ENCODE measurements at places on chromosomes 7 and 10.

- no peak for DNase-seq
These were observed 135.3 kb upstream of the MEOX2 start for GRCh38 chr7:15821484-15822427.

DNA sequence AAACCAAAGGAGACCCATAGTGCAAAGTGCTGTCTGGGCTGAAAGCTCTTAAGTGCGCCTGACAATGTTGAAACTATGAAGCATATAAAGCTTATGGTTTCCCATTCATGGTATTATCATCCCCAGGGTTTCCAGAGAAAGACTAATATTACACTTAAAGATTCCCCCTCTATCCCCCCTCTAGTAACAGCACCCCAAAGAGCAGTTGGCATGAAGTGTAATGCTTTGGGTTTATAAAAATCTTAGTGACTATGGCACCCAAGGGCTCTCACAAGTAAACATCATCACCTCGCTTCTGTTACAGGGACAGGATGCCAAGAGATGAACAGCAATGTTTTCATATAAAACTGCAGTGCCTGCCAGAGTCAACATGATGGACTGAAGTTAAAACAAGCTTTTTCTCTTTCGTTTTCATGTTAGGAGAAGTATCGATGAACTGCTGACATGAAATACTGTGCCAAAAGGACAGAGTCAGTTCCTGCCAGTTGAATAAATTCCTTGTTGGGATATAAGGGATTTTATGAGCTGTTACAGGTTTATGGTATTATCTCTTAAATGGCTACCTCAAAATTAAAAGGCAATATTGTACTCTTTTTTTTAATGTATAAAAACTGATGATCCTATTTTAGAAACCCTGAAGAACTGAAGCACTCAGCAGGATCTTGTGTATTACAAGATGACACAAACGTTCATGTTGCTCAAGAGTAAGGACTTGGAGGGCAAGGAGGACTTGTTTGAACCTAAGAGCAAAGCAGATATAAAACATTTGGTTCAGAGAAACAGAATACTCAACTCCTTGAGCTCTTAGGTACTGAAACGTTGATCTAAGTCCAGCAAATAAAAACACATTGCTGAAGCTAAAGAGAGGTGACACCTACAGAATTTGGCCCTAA lies 203.7 kb upstream of the IMMP2L start:
- no peak for DNase-seq

- DNase-seq, result no peak
These were observed 325.9 kb upstream of the SORCS1 start for GRCh38 chr10:107490389-107490788.

- no peak for DNase-seq
These were observed 154.5 kb downstream of the RNF133 start for GRCh38 chr7:122544463-122544862.

DNA sequence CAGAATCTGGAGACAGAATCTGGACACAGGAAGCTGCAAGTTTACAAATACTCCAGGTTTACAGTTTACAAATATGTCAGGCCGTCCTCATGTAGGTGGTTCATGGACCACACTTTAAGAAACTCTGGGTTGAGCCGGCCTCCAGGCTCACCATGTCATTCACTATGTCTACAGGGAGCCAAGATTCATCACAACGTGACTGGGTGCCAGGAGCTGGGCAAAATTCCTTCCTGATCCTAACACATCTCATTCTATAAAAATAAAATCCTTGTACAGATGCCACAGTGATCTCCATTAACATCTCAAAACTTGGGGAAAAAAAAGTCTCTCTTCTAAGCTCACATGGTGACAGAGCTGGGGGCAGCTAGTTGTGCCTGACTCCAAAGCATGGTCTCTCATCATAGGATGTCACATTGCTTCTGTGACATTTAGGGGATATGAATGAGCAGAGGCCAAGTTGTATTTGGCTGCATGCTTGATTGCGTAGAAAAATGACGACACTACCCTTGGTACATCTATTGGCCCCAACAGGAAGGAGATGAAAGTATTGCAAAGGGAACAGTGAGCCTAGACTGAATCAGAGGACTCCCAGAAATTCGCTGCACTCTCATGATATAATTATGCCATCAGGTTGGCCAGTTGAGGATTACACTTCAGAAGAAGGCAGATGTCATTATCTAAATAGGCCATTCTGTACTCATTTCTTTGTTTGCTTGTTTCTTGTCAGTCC lies 35.9 kb downstream of the MTURN start:
- no peak for DNase-seq

DNA sequence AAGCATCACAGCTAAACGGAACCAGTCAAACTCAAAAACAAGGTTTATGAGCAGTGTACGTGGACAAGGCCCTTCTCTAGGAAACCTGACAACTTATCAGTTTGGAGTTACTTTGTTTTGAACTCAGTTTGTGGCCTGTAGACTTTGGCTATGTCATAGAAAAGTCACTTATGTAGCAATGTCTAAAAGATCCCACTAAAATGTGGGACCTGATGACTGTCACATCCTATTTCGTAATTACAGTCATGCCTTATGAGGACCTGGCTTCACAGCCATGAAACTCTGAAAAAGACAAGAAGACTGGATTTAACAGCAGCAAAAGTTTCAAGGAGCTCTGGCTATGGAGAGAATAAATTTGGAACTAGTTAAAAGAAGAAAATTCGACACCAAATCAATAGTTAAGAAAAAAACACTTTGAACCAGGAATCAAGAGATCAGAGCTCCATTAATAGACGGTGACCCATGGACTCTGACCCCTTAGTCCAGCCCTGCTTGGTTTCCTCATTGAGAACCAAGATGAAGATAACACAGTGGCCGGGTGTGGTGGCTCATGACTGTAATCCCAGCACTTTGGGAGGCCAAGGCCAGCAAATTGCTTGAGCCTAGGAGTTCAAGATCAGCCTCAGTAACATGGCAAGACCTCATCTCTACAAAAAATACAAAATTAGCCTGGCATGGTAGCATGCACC lies 204.3 kb downstream of the SFMBT2 start:
- no peak for DNase-seq

- no peak for DNase-seq
These were observed 5.0 kb downstream of the TSPAN33 start for GRCh38 chr7:129149511-129149910.
